ENCODE measurements at places on chromosomes 13 and 19.

DNA sequence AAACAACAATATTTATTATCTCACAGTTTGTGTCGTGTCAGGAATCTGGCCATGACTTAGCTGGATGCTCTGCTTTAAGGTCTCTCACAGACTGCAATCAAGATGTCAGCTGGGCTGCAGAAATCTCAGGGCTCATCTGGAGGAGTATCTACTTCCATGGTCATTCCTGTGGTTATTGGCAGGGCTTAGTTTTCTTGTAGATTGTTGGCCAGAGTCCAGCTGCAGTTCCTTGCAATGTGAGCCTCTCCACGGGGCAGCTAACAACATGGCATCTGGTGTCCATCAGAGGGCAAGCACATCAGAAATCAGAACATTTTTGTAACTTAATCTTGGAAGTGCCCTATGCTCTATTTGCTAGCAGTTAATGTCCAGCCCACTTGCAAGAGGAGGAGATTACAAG is 45.7 kb upstream of the TDRD3 start:
- no peak overlapping the region for H3K4me3 ChIP-seq
- no peaks in the 10 kb centered on the region for H3K4me1 ChIP-seq
- DNase-seq = no peak
- H3K27me3 ChIP-seq = no peaks in the 10 kb centered on the region

DNA sequence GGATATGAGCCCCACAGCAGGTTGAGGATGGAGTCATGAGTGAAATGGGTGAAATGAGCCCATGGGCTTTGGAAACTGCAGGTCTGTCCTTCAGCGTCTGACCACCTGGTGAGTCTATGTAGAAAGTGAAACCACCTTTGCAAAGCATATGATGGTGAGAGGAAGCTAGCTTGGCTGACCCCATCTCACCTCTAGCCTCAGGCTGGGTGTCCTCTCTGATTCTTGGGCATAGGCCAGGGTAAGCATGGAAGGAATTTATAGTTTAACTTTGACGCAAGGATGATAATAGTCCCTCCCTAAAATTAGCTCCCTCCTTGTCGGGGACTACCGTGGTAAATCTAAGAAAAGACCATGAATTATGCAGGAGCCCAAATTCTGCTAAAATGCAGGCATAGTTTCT is 16.8 kb upstream of the PSG9 start:
- H3K36me3 ChIP-seq = no peaks in the 10 kb centered on the region
- DNase-seq = no peak
- H3K27me3 ChIP-seq = no peaks in the 10 kb centered on the region
- no peak overlapping the region for H3K4me3 ChIP-seq
- no peaks in the 10 kb centered on the region for H3K4me1 ChIP-seq

GRCh38 chr19:7104747-7105447 is 35.4 kb downstream of the ZNF557 start:
- no peak for DNase-seq
- peaks cover 2% of the 10 kb centered on the region for H3K4me1 ChIP-seq
- no peak overlapping the region for H3K27ac ChIP-seq
- H3K36me3 ChIP-seq = no peaks in the 10 kb centered on the region

- H3K27me3 ChIP-seq = no peaks in the 10 kb centered on the region
- H3K27ac ChIP-seq = peak overlapping the region; percentile 100
- DNase-seq = no peak
These were observed 1.9 kb upstream of the JUND start for GRCh38 chr19:18283338-18283737.

DNA sequence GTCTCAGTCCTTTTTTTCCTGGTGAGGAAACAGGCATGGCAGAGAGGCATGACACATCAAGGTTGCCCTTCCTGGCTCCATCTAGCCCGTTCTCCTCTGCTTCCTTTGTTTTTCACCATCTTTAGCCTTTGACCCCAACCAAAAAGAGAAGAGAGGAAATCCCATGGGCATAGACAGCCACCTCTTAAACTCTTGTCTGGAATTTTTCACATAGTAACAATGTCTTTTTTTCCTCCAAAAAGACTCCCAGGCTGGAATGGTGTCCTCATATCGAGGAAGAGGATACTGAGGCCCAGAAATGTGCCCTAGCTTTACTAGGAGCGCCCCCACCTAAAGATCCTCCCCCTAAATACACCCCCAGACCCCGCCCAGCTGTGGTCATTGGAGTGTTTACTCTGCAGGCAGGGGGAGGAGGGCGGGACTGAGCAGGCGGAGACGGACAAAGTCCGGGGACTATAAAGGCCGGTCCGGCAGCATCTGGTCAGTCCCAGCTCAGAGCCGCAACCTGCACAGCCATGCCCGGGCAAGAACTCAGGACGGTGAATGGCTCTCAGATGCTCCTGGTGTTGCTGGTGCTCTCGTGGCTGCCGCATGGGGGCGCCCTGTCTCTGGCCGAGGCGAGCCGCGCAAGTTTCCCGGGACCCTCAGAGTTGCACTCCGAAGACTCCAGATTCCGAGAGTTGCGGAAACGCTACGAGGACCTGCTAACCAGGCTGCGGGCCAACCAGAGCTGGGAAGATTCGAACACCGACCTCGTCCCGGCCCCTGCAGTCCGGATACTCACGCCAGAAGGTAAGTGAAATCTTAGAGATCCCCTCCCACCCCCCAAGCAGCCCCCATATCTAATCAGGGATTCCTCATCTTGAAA is at the start of gene GDF15:
TSS of gene GDF15 (plus strand) at position 484 of the 868 bp plus-strand sequence. CDS start at position 516, 32 bp downstream.
- H3K36me3 ChIP-seq = no peaks in the 10 kb centered on the region
- H3K4me3 ChIP-seq = peak within 1 kb of the TSS; percentile 19
- no peak within 1 kb of the TSS for H3K27ac ChIP-seq
- peaks cover 34% of the 10 kb centered on the region for H3K4me1 ChIP-seq

DNA sequence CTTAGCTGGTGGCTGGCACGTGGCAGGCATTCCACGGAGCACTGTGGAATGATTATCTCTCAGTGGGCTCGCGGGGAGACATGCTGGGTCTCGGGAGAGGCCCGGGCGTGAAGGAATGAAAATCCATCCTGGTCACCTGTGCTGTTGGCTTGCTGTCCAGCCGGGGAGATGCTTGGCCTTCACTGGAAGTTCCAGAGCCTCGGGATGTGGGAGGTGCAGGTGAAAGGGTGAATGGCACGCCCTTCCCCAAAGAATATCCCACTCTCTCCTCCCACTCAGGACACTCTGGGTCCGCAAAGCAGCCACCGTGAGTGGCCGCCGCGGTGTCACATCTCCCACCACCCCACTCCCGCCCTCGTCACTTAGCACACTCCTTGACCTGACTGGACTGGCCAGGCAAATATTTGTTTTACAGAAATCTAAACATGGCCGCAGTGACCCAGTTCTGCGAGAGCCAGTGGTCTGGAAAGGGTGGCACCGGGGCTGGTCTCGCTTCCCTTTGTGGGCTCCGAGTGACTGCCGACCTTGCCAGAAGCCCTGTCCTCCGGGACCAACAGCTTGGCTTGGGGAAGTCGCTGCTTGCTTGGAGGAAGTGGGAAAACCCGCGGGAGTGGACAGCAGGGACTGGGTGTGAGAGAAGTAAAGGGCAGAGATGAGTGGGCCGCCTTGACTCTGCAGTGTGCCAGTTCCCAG is 8.0 kb downstream of the DPP9 start:
- peak overlapping the region; percentile 8 for H3K27ac ChIP-seq
- no peak for DNase-seq
- no peak overlapping the region for H3K4me3 ChIP-seq

- H3K4me3 ChIP-seq = peak overlapping the region; percentile 69
- H3K4me1 ChIP-seq = peaks cover 39% of the 10 kb centered on the region
- no peak overlapping the region for H3K27ac ChIP-seq
- no peaks in the 10 kb centered on the region for H3K36me3 ChIP-seq
- H3K27me3 ChIP-seq = no peaks in the 10 kb centered on the region
These were observed 3.1 kb downstream of the HRC start for GRCh38 chr19:49152119-49152550.

DNA sequence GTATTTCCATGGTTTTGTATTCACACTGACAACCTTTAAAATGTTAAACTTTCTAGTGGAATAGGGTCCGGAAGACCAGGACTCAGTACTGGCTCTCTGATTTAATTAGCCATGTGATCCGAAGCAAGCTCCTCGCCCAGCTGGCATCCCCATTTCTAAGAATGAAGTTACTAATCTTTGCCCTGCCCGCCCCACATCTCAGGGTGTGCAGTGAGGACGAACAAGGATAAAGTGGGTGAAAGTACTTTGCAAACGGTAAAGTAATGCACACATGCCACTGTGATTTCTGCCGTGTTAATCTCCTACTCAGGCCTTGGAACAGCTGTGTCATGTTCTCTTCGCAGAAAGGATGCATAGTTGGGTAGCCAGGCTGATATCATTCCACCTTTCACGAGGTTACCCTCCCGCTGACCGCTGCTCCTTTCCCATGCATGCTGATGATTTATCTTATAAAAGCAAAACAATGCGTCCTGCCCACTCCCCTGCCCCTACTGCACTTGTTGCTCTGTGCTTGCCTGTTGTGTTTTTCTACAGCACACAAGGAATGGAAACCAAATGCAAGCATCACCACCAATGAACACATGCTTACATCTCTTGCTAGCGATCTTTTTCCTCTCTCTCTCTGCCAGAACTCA is 539.0 kb downstream of the EFNB2 start:
- no peaks in the 10 kb centered on the region for H3K36me3 ChIP-seq
- DNase-seq = no peak
- H3K27me3 ChIP-seq = no peaks in the 10 kb centered on the region
- H3K4me1 ChIP-seq = peaks cover 14% of the 10 kb centered on the region
- no peak overlapping the region for H3K27ac ChIP-seq
- H3K4me3 ChIP-seq = no peak overlapping the region

GRCh38 chr19:58361900-58362271 is 665 bp downstream of the ZNF497 start:
- no peak for DNase-seq
- peak overlapping the region; percentile 82 for H3K4me3 ChIP-seq
- H3K36me3 ChIP-seq = peaks cover 4% of the 10 kb centered on the region
- H3K4me1 ChIP-seq = peaks cover 16% of the 10 kb centered on the region
- H3K27me3 ChIP-seq = peaks cover 8% of the 10 kb centered on the region

DNA sequence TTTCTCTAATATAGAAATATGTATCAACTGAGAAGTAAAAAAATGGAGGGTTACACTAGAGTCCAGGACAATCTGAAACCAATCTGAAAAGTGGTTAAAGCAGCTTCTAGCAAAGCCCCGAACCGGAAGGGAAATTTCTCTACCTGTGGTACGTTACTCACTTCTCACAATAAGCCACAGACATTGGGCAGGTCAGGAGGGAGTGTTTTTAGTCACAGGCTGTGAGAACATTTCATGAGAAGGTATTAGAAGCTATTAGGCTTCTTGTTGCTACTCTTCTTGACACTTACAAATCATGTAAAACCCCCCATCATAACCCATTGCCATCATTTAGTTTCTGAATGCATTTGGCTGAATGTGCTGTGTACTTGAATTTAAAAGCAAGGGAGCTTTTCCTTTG is 120.9 kb downstream of the NUFIP1 start:
- no peaks in the 10 kb centered on the region for H3K36me3 ChIP-seq
- no peak for DNase-seq
- no peaks in the 10 kb centered on the region for H3K4me1 ChIP-seq

- no peaks in the 10 kb centered on the region for H3K4me1 ChIP-seq
- H3K27ac ChIP-seq = no peak overlapping the region
These were observed 53.4 kb upstream of the F7 start for GRCh38 chr13:113052206-113052605.

DNA sequence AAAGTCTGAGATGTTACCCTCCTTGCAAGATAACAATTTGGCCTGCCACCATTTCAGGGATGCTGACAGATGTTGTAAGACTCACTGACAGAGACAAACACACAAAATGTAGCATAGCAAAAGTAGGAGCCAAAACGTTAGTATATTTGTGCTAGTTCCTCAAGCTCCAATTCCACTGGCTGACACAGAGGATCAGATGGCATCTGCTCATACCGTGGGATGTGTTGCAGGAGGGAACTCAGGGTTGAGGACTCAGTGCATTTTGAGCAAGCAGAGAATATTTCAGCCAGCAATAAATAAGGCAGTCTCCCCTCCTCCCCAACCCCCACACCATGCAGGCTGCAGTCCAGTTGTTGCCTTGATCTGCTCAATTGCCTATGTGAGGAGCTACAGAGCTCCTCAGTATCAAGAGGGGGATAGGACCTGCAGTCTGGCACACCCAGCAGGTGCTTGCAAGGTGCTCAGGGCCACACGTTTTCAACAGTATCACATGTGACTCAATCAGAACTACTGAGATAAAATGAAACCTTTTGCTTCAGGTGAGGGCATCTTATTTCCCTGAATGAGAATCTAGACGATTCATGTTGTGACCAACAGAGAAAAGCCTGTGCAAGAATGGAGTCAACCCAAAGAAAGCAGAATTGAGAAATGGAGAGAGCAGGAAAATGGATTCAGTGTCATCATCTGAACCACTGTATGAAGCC is 23.6 kb upstream of the LRCH1 start:
- H3K4me1 ChIP-seq = no peaks in the 10 kb centered on the region
- DNase-seq = no peak
- no peaks in the 10 kb centered on the region for H3K27me3 ChIP-seq
- H3K36me3 ChIP-seq = no peaks in the 10 kb centered on the region
- H3K27ac ChIP-seq = no peak overlapping the region

- H3K36me3 ChIP-seq = no peaks in the 10 kb centered on the region
- peak overlapping the region; percentile 41 for H3K27ac ChIP-seq
- peaks cover 22% of the 10 kb centered on the region for H3K27me3 ChIP-seq
- peaks cover 22% of the 10 kb centered on the region for H3K4me1 ChIP-seq
- no peak for DNase-seq
These were observed 735 bp downstream of the BRSK1 start for GRCh38 chr19:55284405-55285058.

- DNase-seq = no peak
- no peak overlapping the region for H3K27ac ChIP-seq
- no peaks in the 10 kb centered on the region for H3K4me1 ChIP-seq
- H3K4me3 ChIP-seq = no peak overlapping the region
These were observed 430.2 kb downstream of the KCTD12 start for GRCh38 chr13:76455960-76456359.

- DNase-seq = no peak
- no peaks in the 10 kb centered on the region for H3K27me3 ChIP-seq
- H3K27ac ChIP-seq = no peak overlapping the region
These were observed 37.3 kb downstream of the KDM4B start for GRCh38 chr19:5006201-5006600.

Measured in suprapubic skin (tissue), 4 donors.